Stimulated activated CD8-positive, alpha-beta memory T cell treated with anti-CD3 and anti-CD28 coated beads, Interleukin-15, amount 100 ng/mL, for 48 hours (primary cell): ENCODE measurements at places on chromosomes 3 and 15.

- DNase-seq = no peak
Measured at GRCh38 chr3:42182555-42182954, 83.4 kb downstream of the CCK start.

- DNase-seq = no peak
Measured at GRCh38 chr3:72353236-72354128, 494.8 kb downstream of the SHQ1 start.

DNA sequence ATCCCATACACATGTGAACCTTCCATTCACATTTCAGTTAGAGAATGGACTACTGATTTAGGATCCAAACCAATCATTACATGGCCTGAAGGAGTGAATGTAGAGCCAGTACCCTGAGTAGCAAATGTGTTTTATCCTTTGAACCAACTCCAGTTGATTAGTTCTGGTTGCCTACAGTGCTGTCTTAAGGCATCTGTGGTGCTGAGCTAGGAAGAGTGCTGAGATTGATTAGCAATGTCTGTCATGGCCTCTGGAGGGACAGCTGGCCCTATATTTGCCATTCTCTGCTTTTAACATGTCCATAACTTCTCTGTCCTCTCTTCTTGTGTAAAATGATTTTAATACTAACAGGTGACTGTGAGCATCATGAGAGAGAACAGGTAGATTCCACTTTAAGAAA is 11.1 kb downstream of the LRTM1 start:
- no peak for DNase-seq

- no peak for DNase-seq
Measured at GRCh38 chr15:91311986-91312385, 211.9 kb downstream of the SV2B start.

- no peak for DNase-seq
Measured at GRCh38 chr3:188471723-188472122, 317.8 kb downstream of the LPP start.

DNA sequence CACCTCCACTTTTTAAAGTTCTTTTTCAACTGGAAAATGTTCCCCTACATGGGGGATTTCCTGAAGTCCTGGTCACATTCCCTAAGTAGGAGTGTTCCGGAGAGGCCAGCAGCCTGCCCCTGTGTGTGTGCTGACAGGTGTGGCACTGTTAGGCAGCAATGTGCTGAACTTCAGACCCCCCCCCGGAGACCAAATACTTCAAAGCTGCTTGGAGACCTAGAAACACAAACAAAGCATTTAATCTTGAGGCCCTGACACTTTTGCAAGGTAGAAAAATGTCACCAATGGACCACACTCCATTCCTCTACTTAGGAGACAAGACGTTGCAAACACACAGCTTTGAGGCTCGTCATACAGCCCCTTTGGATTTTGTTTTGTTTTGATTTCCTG is 259.6 kb upstream of the CTNNB1 start:
- DNase-seq = no peak

GRCh38 chr3:64295594-64295993 is 70.3 kb upstream of the PRICKLE2 start:
- DNase-seq = no peak

DNA sequence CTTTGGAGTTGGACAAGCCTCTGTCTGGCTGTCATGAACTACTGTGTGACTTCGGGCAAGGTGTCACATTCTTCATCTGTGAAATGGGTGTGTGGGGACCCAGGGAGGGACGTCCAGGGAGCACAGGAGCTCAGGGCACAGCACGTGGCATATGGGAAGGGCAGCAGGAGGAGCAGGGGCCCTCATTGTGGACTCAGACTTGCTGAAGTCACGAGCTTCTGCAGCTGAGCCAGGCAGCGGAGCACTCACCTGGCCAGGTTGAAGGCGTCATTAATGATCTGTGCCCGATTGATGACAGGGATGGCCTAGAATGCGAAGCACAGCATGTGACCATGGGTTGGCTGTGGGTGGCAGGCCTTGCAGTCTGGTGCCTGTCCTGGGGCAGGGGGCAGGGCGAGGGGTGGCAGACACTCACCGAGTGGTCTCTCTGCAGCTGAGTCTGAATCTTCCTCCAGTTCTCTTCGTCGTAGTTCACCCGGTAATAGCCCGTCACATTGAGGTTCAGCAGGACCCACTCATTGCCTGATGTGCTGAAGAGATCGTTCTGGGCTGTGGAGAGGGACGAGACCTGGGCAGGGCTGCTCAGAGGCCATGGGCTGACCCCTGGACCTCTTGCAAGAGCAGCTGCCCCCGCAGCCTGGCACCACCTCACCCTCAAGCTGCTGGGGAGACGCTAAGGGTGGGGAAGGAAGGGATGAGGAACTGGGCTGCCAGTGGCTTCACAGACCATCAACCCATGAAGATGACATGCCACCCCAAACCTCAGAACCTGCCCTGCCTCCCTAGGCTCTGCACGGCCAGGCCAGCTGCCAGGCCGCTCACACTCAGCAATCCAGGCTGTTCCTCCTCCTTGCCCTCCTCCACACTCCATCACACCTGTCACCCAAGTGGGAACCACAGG is 15.4 kb downstream of the ANPEP start:
- DNase-seq = no peak

- no peak for DNase-seq
Measured at GRCh38 chr3:52428151-52429005, 16.5 kb downstream of the SEMA3G start.

- DNase-seq = no peak
Measured at GRCh38 chr3:48305396-48305795, 28.1 kb downstream of the SPINK8 start.

DNA sequence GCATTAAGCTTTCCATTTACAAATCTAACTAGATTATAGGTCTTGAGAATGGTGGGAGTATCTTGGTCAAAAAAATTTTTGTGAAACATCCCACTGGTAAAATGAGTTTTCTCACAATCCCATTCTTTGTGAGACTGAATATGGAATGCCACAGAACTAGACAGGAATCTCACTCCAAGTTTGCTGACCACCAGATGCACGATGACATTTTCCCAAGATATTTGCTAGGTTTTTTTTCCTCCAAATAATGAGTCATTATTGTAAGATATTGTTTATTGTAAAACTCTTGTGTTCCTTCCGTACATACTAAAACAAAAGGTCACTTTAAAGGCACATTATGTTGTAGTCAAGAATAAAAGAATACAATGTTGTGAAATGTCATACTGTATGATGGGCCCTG is 53.9 kb downstream of the COPS2 start:
- no peak for DNase-seq

DNA sequence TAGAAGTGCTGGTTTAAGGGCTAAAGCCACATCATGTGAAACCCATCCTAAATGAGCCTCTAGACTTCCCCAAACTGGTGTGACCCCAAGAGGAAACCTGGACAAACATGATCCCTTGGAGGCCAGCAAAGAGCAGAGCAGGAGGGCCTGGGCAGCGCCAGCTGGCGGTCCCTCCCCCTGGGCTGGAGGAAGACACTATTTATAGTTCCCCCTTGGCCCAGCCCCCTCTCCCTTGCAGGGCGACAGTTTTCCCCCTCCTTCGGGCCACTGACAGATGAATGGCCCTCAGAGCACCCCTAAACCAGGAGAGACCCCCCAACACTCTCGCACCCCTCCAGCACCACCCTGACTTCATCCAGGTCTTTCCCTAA is 2.9 kb downstream of the UCN2 start:
- no peak for DNase-seq

GRCh38 chr3:155737844-155738460 is 6.9 kb downstream of the PLCH1 start:
- no peak for DNase-seq

DNA sequence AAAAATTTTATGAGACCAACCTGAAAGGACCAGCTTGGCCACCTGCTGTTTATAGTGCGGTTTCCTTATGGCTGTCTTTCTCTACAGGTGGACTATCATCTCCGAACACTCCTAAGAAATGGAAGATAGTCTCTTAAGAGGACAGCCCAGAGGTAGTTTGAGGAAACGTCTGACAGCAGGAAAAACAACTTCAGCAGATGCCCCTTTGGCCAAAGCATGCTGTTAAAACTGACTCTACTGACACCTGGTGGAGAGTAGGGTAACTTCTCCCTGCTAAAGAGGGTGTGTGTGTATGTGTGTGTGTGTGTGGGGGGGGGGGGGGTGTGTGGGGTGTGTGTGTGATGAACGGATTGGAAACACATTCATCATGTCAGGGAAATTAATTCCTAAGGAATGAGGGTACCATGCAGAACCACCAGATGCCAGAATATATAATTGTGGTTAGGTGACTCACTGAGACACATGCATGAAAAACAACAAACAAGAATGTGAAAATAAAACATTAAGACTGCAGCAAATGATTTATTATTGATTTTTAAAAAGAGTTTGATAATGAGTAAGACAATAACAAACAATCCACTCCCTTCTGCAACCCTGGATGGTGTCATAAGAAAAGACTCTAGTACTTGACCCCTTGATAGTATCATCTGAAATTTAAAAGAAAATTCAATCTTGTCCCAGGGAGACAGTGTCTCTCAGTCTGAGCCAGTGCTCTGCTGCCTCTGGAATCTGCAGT is 256.5 kb downstream of the THRB start:
- no peak for DNase-seq

GRCh38 chr3:149523512-149524299 is 49.2 kb downstream of the TM4SF4 start:
- no peak for DNase-seq
